T-cell (primary cell): ENCODE measurements at places on chromosomes 3 and 15.

GRCh38 chr3:112602217-112602838 is 38.6 kb downstream of the CCDC80 start:
- DNase-seq: no peak

GRCh38 chr15:64742385-64742784 is 33.0 kb downstream of the RBPMS2 start:
- no peak for DNase-seq

- DNase-seq: no peak
Observed at GRCh38 chr15:63997715-63998442, 48.4 kb downstream of the DAPK2 start.

DNA sequence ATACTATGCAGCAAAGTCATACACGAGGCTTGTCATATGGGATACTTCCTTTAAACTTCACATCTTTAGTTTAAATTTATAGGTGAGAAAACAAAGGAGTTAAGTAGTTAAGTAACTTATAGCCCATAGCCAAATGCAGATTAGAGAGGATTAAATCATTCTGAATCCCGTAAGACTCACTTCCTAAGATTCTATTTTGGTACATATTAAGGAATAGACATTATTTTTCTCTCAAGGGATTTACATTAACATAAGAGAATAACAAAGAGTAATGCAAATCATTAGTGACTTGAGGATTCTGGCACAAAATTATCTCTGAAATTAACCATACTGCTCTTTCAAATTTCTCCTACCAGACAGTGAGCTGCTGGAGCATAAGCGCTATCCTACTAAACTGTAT is 747.4 kb upstream of the ARPP21 start:
- no peak for DNase-seq
